Astrocyte of the spinal cord (primary cell): ENCODE measurements at places on chromosomes 6 and 20.

DNA sequence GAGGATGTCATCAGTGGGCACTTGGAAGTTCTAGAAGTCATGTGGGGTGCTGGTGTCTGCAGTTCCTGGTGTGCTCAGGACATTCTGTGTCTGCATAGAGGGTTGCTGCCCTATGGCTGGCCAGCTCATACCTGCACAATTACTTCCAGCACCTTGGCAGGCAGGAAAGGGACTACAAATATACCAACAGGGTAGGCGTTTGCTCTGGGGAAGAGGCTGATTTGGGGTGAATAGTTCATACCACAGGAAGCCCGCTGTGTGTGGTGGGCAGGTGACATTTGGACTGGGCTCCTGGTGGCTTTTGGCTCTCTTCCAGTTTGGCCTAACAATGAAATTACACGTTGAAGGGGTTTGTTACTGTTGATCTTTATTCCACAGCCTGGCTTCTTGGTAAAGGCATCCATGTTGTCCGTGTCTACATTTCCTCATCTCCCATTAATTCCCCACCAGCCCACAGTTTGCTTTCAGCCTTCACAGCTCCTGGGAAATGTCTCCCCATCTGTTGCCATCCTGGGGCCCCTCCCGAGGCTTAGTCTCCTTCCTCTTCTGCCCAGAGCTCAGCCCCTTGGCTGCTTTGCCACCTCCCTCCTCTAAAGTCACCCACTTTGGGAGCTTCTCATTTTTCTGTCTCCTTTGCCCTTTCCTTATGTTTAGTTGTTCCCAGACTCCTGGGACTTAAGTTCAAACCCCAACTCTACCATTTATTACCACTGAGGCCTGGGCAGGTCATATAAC lies 88.1 kb downstream of the RSPH3 start:
- DNase-seq, result no peak

DNA sequence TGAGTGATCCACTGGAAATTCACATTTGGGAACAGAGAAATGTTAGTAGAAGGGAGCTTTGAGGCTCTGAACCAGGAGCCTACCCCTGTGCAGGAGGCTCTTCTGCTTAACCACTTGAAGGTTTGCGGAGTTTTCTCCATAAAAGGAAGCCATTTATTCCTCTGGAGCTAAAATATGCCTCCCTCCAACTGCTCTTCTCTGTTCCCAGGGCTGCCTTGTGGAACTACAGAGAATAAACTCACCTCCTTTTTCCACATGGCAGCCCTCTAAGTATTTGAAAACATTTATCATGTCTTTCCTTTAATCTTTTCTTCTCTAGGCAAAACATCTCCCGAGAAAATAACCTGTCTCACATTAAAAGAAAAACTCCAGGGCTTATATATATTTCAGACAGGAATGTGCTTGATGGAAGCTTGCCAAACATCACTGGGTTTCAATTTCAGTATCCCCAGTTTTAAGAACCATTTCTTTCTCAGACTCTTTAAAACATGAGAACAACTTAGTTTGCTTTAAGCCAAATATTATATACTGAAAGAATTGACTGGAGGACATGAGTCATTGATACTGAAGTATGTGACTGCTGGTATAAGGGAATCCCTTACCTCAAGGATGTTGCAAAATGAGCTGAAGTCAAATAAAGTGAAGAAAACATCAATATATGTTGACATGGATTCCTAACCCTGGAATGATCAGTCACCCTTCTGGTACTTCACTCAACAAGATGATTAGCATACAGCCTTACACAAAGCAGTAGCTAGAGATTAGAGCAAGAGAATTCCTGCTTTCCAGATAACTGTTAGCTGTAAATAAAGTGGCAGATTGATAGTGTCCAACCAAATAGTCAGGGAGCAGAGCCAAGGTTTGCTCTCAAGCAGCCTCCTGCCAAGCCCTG lies 74.0 kb downstream of the ZBTB2 start:
- peak; percentile 84 for DNase-seq

GRCh38 chr6:143061597-143062385 lies 1.1 kb downstream of the AIG1 start:
- DNase-seq, result no peak

- no peak for DNase-seq
Observed at GRCh38 chr6:111773501-111774345, 99.5 kb downstream of the FYN start.

DNA sequence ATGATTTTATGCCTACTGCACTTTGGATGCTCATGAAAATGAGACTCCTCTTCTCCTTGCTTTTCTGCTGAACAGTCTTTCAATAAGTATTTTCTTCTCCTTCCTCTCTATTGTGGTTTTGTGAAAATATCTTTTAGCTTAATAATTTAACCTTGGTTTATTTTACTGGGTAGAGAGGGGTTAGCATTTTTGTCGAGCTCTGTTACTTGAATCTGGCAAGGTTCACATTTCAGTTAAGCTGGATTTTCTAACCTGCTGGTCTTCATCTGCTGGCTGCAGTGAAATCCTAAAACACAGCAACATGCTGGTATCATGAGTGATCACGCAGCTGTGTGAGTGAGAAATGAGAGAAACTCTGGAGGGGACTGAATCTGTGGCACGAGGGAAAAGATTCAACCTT lies 222.7 kb upstream of the NOX3 start:
- DNase-seq, result peak; percentile 59

- DNase-seq, result no peak
Observed at GRCh38 chr20:56933331-56933698, 304.2 kb downstream of the TFAP2C start.

- DNase-seq, result no peak
Observed at GRCh38 chr6:118921084-118921483, 13.9 kb downstream of the MCM9 start.

DNA sequence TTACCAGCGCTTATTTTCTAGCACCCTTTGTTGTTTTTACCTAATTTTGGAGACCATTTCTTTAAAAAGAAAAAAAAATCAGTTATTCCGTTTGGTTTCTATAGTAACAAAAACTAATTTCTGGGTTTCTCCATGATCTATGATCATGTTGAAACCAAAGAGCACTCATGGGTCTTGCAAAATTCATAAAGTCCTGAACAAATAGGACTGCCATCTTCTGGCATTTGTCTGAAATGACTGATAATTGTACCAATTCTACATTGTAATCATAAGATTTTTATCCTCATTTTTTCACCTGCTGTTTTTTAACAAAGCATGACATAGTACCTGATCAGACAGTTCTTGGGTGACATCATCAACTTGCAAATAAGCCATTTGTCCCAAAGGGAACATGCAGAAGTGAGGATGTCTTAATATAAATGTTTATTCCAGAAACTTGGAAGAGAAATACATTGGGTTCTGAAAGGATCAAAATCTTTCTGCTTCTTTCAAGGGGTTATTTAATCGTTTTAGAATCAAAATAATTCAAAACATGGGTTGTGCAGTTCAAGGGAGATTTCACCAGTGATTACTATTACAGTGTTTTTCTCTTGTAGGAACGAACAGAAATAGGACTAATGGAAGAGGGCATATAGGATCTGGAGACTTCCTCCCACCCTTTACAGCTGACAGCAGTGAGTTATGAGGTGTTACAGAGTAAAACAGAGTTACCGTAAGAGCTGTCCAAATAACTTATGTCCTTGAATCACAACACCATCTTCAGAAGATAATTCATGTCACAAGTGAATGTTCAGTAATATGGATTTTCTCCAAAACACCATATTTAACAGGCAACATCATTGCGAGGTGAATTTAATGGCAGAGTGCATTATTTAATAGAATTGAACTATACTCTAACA lies 87.1 kb upstream of the GJE1 start:
- peak; percentile 44 for DNase-seq

DNA sequence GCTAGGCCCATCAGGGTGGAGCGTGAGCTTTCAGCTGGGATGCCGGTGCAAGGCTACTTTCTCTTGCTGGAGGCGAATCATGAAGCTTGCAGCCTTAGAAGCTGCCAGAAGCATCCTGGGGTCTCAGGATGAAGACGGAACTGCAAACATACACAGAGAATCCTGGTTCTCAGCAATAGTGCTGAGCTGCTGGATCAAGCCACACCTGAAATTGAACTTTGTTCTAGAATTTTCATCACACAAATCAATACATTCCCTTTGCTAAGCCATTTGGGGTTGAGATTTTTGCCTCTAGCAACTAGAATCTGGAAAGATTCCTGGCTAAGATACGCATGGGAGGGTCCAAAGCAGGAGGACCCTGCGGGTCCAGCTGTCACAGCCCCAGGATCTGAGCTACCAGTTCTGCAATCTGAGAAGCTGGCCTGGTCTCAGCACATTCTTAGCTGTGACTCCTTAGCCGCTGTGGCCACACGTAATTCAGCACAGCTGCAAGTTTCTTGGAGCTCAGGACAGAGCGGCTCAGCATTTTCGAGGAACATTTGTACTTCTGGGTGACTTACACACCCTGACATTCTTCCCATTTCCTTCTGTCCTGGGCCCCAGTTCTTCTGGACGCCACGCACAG lies 6.6 kb upstream of the ARFGAP1 start:
- no peak for DNase-seq

GRCh38 chr6:37283268-37283667 lies 25.3 kb upstream of the TMEM217 start:
- peak; percentile 72 for DNase-seq

DNA sequence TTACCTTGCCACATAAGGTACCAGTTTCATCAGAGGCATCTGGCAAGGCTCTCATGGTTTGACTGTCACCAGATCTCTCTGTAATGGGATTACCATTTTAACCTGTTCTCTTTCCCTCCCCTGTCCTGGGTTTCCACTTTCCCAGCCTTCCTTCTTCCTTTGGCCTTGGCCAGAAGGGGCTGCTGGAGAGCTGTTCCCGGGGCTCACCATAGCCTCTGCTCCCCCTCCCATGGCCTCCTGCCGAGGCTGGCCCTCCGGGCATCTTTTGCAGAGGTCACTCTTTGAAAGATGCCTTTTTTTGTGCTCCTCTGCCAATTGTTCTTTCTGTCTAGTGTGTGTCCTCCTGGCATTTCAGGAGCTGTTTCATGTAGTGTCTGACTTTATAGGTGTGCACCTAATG lies 100.7 kb upstream of the SCP2D1 start:
- DNase-seq, result no peak

GRCh38 chr6:6406715-6407070 lies 86.2 kb upstream of the F13A1 start:
- DNase-seq, result no peak

GRCh38 chr6:164085091-164086075 lies 670.9 kb downstream of the QKI start:
- peak; percentile 94 for DNase-seq

DNA sequence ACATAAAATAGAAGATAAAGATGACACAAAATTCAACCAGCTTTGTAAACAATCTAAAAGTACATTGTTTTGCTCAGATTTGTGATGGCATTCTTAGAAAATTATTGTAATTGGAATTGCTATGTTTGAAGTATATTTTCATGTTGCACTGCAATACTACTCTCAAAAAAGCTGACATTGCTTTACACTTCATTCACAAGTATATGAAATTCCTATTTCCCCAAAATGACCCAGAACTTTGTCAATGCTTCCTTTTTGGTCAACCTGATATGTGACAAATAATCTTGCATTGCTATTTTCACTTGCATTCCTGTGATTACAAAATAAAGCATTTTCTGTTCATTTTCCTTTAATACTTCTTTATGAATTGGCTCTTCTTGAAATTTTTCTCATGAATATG lies 104.1 kb upstream of the BMP5 start:
- no peak for DNase-seq

- no peak for DNase-seq
Observed at GRCh38 chr6:20070047-20070446, 142.2 kb downstream of the MBOAT1 start.

- DNase-seq, result peak; percentile 99
Observed at GRCh38 chr6:56938649-56939191, 16.2 kb upstream of the BEND6 start.
